ENCODE measurements at places on chromosomes 2 and 18.

DNA sequence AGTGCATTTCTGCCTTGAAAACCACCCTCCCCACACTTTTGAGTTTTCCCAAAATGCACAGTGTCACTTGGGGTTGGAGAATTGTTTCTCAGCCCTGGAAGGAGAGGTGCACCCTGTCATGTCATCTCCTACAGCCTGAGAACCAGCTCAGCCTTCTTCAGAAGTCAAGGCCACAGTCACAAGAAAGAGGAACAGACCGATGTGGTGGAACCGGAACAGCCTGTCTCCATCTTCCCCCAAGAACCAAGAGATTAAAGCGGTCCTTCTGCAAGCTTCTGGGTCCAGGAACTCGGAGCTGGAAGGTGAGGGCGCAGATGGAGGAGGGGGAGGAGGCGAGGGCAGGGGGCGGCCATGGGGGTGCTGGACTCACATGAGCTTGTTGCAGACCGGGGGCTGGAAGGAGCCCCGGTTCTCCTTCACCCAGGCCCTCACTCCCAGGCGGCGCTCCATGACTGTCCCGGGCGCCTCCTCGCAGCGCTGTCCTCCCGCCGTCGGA lies 248 bp downstream of the HAAO start:
- no peak for DNase-seq

DNA sequence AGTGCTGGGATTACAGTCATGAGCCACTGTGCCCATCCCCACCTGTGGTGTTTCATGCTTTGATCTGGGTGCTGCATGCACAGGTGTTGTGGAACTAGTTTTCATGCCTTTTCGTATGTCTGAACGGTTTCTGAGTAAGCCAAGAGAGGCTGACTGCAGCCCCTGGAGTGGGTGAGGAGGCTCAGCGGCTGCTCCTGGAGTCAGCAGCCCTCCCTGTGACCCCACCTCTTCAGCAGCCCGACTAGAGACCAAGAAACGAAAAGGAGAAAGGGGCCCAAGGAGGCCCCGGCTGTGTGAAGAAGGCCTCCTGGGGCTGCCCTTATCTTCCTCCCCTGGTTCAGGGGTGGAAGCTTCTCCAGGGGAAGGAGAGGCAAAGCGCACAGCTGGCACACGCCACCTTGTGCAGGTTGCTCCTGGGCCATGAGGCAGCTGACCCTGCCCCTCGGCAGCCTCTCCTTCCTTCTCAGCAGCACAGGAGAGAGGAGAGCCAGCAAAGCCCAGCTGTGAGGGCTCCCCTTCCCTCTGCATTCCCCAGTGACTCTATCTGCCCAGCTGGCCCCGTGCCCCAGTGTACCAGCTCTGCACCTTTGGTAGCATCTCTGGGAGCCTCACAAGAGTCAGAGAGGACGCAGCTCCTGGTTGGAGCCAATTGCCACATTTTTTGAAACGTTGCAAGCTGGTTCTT lies 182.5 kb upstream of the HS6ST1 start:
- DNase-seq, result no peak

DNA sequence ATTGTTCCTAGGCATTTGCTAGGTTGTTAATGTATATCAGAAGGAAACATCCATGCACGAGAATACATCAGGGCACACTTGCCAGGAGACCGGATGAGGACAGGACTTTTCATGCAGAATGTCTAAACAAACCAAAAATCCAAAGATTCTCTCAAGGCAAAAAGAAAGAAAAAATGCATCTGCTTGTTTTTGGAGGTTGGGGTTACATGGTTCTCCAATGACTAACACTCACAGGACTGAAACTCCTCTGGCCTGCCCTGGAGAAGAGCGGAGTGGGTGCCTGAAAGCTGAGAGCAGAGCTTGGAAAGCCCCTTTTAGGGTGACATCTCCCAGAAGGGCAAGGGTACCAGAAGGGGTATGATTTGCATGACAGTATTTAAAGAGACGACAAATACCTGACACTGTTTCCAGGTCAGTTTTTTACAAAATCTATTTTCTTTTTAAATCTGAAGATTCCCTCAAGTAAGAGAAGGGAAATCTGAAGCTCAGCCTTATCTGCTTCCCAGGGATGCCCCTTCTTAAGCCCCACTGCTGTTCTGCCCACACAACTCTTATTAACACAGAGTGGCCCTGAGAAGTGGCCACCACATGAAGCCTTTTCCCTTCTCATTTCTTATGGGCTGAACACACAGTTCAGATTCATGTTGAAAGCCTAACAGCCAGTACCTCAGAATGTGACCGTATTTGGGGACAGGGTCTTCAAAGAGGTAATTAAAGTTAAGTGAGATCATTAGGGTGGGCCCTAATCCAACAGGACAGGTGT lies 216.4 kb downstream of the STK39 start:
- no peak for DNase-seq

GRCh38 chr2:236464140-236464539 lies 105.5 kb upstream of the ACKR3 start:
- DNase-seq, result no peak
